ENCODE measurements at places on chromosomes 7 and 10. TPM values are rescaled to one million over a fixed set of nuclear protein-coding genes. Genes with fewer than 3 reads are reported as not detected.

DNA sequence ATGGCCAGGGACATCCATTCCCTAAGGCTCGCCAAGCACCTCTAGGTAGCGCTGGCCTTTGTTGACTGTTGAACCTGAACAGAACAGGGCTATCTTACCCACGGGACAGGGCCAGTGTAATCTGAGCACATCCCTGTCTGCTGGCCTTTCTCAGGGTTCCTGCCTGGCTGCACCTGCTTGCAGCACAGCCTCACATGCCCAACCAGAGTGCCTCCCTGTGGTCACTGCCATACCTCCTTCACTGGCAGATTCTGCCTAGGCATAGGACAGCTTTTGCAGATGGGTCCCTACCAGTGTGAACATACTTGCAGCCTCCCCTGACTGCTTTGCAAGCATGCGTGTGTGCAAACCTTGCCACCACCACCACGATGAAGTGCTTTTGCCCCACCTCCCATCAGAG, 15.8 kb upstream of the LIPN start:
- H3K36me3 ChIP-seq = no peaks in the 10 kb centered on the region
- H3K4me3 ChIP-seq = no peak overlapping the region
- peaks cover 14% of the 10 kb centered on the region for H3K27me3 ChIP-seq
- no peak for DNase-seq
- no peaks in the 10 kb centered on the region for H3K4me1 ChIP-seq

DNA sequence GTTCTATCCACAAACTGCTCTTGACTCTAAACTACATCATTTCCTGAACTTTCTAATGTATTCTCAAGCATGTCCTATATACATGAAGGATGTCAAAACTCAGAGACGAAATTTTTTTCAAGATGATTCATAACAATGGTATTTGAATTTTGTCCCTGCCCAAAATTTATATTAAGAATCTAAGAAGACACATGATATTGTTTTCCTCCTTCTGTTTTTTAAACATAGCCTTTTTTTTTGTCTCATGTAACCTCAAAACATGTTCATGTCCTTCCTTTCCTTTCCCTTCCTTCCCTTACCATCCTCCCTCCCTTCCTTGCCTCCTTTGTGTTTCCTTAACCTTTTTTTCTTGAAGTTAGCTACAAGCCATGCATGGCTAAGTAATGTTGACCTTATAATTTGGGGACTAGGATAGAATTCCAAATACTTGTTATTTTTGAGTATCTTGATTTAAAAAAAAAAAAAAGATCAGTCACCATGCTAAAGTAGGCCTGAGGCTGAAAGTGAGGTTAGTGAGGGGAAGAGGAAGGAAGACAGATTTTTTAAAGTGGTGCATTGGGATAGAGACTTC, 163.0 kb downstream of the SUGCT start:
- H3K4me3 ChIP-seq = no peak overlapping the region
- DNase-seq = no peak
- no peaks in the 10 kb centered on the region for H3K36me3 ChIP-seq
- no peak overlapping the region for H3K27ac ChIP-seq

DNA sequence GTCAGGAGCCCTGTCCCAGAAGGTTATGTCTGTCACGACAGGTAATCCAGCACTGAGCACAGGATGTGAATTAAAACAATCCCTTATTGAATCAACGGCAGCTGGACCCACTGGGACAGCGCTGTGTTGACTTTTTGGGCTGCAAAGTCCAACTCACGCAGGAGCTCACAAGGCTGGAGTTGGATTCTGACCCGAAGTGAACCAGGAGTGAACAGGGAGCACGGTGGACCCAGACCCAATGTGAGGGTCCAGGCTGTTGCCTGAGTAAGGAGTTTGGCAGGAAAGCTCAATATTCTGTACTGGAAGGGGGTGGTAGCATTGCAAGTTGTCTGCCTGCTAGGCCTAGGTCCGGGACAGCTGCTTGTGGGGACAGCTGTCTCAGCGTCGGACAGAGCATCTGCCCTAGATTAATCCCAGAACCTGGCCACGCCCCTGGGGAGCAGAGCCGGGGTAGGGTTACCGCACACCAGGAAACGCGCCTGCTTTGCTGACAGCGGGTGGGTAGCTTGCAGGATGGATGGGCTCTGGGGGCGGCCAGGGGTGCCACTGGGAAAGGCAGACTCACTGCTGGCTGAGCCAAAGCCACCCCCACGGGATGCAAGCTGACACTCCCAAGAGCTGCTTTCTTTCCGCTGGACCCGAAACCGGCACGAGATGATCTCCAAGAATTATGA, 24.0 kb downstream of the COL26A1 start:
- H3K27me3 ChIP-seq = no peaks in the 10 kb centered on the region
- no peak for DNase-seq
- H3K27ac ChIP-seq = no peak overlapping the region
- H3K36me3 ChIP-seq = no peaks in the 10 kb centered on the region
- H3K4me3 ChIP-seq = no peak overlapping the region

Gene GIMAP4
- total RNA-seq = 128 TPM

Data from activated CD4-positive, alpha-beta memory T cell treated with anti-CD3 and anti-CD28 coated beads for 36 hours (primary cell).